Erythroblast (primary cell): ENCODE measurements at places on chromosomes 5 and 9.
A peak's percentile ranks its signal among the peaks of the same experiment; 100 is the strongest.

DNA sequence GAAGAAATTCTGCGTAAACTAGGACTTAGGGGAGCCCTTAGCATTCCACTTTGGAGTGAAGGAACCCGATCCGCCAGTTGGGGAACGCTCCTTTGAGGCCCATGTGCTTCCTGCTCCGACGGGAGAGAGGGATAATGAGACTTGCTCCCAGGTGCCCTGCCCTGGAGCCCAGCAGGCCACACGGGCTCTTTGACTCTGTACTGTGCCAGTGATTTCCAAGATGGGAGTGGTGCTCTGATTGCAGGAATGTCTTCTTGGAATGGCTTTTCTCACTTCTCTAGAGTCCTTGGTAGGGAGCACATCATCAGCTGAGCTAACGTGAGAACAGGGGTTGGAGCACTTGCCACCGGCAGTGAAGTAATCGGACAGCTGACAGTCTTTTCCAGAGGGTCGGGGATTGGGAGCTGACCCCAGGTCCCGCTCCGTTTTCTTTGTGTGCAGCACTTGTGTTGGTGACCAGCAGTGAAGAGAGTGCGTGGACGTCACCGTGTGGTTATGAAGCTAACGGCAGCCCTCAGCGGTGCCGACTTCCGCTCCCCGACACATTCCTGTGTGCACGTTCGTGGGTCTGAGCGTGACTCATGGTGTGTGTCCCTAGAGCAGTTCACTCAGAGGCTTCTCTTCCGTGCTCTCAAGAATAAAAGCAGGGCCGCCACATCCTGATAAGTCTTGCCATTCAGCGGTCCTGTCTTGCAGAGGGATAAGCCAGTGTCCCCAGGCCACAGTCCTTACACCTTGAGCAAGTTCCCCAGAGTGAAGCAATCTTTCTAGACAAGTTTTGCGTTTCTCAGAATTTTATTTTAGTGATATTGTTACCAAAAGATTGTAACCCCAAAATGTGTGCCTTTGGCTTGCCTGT is 25.6 kb downstream of the ABL1 start:
- DNase-seq, result no peak

DNA sequence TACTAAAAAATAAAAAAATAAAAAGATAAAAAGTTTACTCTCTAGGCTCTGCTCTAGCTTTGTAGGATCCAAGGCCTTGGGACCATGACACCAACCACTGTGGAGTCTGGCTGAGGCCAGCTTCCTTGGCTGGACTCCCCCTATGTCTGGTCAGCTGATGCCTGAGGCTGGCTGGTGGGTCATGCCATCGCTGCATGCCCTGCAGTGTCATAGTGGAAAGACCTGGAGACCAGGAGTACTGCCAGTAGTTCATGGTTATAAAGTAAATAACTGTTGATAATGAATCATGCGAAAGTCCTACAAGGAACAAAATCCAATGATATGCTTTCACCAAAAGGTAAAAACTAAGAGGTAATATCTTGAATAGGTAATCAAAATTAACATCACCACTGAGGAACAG is 43.2 kb downstream of the GARNL3 start:
- no peak for DNase-seq

GRCh38 chr5:59360130-59360555 is 533.4 kb downstream of the PDE4D start:
- DNase-seq, result no peak

- DNase-seq, result no peak
Observed at GRCh38 chr5:167861129-167861927, 430.1 kb upstream of the WWC1 start.

- DNase-seq, result no peak
Observed at GRCh38 chr5:134450374-134450773, 38.7 kb upstream of the CDKN2AIPNL start.

GRCh38 chr9:136694163-136694871 is 7.1 kb upstream of the AGPAT2 start:
- DNase-seq, result peak; percentile 53

- DNase-seq, result no peak
Observed at GRCh38 chr9:125681657-125682056, 25.4 kb downstream of the MAPKAP1 start.

DNA sequence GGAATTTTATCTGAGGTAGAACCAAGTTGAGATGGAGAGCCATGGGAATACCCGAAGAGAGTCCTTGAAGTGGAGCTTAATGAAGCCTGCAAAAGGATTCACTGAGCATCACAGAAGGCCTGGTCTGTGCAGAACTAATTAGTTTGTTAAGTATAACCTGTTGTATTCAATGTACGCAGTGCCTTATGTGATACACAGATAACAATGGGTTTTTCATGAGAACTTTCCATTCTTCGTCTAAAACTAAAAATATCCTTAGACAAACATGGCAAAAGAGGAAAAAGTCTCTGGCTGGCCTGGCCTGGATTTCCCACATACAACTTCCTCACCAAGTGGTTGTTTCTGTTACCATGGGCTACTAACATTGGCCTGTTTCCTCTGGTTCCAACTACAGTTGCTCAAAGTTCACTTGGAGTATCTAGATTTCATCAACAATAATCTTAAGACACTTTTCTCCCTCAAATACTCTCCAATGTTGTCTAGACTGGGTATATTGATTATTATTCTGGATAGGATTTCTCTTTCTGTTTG is 237.6 kb upstream of the ZNF462 start:
- DNase-seq, result no peak

GRCh38 chr5:149156435-149157083 is 15.3 kb downstream of the ABLIM3 start:
- DNase-seq, result no peak

- no peak for DNase-seq
Observed at GRCh38 chr5:138639326-138639725, 64.1 kb upstream of the HSPA9 start.

- DNase-seq, result no peak
Observed at GRCh38 chr5:162484986-162485385, 417.4 kb downstream of the GABRG2 start.

DNA sequence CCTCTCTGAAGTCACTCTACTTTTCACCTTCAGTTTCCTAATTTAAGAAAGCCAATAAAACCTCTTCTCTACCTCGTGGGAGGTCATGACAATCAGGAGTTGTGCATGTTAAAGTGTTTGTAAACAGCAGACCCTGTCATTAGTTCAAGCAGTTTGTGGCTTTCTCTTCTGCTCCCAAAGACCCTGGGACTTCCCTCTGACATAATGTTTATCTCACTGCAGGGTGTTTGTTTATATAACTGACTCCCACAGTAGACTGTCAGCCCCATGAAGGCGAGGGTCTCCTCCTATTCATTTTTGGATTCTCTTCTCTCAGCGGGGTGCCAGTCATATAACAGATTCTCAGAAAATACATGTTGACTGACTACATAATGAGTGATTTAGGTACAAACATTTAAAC is 360.0 kb upstream of the ZNF462 start:
- DNase-seq, result no peak

DNA sequence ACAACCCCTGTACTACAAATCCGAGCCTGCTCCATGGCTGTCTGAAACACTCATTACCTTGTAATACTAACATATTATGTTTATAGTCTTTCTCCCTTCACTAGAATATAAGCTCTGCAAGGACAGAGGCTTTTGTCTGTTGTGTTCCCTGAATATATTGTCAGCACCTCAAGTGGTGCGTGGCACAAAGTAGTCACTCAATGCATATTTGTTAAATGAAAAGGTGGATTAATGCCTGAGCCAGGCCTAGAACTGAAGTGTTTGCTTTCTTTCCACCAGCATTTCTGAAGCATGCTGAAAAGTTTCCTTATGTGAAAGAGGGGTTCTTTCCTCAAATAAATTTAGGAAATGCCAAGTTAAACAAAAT is 36.3 kb downstream of the ELL2 start:
- no peak for DNase-seq

DNA sequence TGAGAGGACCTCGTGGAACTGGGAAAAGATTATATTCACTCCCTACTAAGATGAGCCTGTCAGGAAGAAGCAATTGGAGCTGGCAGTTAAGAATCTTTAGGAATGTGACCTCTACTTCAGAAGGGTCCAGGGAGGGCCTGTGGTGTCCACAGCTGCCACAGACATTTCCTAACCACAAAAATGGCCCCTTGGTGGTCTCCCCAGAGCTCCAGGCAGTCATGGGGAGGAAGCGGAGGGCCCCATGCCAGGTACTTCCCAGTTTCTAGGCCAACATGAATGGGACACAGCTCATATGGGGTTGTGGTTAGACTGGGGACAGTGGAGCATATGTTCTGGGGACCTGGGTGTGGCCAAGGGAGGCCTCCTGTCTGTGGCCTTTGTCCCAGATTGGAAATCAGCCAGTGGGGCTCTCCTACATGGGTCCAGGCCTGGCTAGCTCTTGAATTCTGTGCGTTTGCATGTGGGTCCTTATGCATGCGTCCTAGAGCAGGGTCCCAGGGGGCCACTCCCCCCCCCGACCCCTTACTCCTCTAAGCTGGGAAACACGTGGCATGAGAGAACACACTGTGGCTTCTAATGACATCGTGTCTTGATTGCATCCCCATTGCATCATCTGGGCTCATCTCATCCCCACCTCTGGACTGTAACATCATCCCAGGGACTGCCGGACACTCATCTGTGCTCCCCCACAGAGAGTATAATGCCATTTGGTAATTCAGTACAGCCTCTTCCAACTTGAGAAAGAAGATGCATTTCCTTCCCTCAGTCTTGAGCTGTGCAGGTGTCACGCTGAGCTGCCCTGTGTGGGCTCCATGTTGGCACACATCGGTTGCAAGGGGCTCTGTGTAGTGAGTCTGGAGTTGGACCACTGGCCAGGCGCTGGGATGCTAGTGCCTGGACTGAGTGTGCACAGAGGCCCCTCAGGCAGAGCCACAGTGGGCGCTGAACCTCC is 31.3 kb downstream of the IRF1 start:
- DNase-seq, result peak; percentile 78

- DNase-seq, result no peak
Observed at GRCh38 chr9:82721593-82721992, 341.3 kb downstream of the RASEF start.

DNA sequence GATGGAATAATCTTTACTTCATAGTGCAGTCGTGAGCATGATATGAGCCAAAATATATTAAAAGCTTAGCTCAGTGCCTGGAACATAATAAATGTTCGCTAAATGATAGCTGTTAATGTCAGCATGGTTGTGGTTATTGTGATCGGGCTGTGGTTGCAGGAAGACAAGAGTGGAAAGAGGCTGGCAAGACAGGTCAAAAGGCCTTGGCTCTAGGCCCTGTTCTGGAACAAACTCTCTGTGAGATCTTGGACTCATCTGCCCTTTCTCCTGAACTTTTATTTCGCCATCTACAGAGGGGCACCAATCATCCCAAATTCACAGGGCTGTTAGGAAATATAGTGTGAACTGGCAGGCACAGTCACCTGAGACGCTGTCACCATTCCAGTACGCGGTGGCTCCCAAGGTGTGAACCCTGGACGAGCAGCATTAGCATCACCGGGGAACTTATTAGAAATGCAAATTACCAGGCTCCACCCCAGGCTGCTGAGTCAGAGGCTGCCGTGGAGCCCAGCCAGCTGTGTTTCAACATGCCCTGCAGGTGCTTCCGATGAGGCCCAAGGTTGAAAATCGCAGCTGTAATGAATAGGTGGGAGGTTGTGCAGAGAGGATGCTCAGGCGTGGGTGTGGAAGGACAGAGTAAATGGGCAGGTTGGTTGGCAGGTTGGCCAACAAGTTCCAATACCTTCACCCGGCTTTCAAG is 50.2 kb upstream of the SAP30L start:
- DNase-seq, result peak; percentile 69

- DNase-seq, result no peak
Observed at GRCh38 chr9:87010626-87011025, 63.3 kb upstream of the GAS1 start.

DNA sequence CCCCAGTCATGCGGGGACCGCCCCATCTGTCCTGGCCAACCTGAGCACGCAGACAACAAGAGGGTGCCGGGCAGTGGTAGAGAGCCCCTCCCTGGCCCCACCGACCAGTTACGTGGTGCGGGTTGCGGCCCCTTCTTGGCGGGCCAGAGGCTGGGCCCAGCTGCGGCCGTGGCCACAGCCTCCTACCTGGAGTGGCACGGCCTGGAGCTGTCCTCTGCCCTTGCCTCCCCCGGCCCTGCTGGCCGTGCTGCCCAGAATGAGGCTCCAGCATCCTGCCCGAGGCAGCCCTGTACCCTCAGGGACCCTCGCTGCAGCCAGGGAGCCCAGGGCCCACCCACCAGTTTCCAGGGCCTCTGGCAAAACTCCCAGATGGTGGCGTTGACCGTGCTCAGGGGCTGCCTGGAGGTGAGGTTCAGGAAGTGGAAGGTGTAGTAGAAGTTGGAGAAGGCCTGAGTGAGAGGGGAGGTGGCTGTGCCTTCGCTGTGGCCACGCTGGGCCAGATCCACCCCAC is 5.7 kb downstream of the ENTPD8 start:
- DNase-seq, result no peak

- no peak for DNase-seq
Observed at GRCh38 chr5:112793201-112793600, 55.5 kb downstream of the APC start.

DNA sequence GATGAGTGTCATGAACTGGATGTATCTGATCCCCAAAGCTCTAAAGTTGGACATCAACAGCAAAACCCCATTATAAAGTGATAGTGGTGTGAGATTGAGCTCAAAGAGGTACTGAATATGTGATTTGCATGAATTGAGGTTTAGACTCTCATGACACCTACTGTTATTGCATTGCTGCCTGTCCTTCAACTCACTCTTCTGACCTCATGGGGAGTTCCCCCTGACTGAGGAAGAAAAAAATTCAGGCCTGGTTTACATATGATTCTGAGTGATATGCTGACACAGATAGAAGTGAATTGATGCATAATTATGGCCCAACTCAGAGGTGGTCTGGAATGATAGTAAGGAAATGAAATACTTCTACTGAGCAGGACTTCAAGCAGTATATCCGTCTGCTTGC is 76.2 kb upstream of the CHD1 start:
- DNase-seq, result no peak

DNA sequence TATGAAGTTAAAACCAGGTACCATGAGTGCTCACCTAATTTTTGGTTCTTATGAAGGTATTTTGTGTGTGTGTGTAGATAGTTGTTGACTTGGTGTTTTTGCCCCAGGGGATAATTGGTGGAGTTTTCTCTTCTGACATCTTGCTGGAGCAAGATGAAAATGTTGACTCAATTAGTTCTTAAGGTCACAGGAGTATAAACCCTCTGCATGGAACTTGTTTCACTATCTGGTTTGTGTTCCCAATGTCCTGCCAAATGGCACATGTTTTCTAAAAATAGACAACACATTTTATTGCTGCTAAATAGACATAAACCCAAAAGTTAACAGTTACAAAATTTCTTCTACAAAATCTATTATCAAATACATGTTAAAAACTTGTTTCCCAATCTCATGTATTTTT is 180.9 kb downstream of the FAM170A start:
- no peak for DNase-seq

- no peak for DNase-seq
Observed at GRCh38 chr5:125877248-125877647, 546.0 kb upstream of the GRAMD2B start.

DNA sequence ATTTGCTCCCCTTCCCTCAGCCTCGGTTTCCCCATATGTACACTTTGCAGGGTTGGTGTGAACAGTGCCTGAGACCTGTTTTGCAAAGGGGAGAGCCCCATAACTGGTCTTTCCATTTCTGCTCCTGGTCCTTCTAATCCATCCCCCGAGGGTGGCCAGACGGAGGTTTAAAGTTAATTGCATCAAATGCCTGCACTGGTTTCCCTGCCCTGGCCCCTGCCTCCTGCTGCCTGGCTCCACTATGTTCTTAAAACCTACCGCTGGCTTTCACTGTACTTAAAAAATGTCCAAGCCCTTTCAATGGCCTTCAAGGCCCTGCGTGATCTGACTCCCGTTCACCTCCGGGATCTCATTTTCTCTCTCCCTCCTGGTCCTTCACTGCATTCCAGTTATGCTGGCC is 183.0 kb downstream of the RGS3 start:
- DNase-seq, result no peak
